Activated CD8-positive, alpha-beta memory T cell treated with anti-CD3 and anti-CD28 coated beads for 24 hours (primary cell): ENCODE measurements at places on chromosomes 3 and 15.

DNA sequence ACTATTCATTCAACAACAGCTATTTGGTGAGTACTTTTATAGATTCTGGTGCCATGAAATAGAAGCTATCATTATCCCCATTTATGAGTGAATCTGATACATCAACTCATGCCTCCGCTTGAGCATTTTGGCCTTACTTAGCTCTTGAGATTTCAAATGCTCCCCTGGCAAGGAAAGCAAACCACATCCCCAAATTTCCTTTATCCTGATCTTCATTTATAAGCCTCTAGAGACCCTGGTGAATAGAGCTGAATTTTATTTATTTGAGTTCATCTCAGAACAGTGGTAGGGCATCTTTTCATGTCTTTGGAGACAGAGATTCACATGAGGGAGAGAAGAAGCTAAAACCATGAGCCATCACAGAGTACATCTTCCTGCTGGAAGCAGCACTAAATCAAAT lies 317.2 kb downstream of the SLC9A9 start:
- DNase-seq, result no peak

DNA sequence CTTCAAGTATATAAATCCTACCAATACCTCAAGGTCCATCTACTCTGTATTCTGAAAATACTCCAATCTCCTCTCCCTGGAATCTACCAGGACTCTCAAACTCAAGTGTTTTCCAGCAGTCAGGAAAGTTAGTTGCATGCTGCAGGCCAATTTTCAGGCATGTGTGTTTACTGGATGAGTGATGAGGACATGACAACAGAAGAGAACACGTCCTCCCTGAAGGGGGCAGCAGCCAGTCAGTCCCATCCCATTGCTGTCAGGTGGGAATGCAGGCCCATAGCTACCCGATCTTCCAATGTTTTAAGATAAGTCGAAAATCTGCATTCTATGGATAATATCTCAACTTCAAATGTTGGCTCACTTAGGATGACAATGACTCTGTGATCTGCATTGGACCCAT lies 496.2 kb downstream of the FHIT start:
- DNase-seq, result no peak

DNA sequence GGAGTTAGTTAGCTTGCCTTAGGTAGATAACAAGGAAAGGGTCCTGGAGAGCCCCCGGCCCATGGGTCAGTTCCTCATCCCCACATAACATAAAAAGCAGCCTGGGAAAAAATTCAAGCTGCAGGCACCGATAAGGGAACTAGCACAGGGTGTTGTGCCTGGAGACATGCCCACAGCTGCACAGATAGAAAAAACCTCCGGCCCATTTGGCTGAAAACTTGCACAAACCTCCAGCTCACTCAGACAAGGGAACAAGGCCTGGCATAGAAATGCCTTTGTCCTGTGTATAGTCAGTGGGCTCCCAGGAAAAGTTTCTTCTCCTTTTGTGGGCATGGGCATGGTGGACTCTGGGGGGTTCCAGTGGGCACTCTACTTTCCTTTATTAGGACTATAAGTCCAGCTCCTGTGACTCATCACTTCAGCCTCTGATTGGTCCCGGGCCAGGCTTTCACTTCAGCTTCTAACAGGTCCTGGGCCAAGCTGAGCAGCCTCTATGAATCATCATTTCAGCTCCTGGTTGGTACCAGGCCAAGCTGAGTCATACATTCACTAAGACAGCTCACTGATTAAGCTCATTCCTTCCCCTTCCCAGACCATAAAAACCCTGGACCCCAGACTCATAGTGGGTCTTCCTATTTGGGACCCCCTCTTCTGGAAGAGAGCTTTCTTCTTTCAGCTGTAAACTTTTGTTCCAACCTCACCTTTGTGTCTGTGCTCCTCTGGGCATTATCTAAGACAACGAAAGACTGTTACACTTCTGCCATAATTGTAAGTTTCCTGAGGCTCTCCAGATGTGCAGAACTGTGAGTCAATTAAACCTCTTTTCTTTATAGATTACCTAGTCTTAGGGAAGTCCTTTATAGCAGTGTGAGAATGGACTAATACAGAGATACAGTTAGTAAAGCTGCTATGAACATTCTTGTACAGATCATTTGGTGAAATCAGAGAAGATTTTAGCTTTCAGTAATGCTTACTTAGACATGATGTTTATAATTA lies 348.0 kb upstream of the DPPA4 start:
- no peak for DNase-seq

- no peak for DNase-seq
These were observed 56.9 kb upstream of the C3orf49 start for GRCh38 chr3:63762180-63762579.

- DNase-seq, result no peak
These were observed 500 bp downstream of the PARP6 start for GRCh38 chr15:72271895-72272212.

- no peak for DNase-seq
These were observed 30.8 kb upstream of the MINAR1 start for GRCh38 chr15:79401301-79401700.

DNA sequence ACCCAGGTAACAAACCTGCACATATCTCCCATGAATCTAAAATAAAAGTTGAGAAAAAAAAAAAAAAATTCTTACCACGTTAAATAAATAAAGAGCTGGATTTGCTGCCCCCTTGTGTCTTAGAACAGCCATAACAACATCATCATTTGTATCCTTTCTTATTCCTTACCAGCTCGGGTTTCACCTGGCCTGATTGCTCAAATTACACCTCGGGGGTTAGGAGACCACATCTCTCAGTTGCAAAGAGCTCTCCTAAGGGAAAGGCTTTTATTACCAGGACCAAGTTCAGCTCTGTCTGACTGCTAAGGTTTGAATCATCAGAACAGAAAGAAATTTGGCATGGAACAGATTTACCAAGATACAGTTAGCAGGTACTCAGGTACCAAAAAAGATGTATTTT lies 25.8 kb upstream of the RPL39L start:
- DNase-seq, result no peak

DNA sequence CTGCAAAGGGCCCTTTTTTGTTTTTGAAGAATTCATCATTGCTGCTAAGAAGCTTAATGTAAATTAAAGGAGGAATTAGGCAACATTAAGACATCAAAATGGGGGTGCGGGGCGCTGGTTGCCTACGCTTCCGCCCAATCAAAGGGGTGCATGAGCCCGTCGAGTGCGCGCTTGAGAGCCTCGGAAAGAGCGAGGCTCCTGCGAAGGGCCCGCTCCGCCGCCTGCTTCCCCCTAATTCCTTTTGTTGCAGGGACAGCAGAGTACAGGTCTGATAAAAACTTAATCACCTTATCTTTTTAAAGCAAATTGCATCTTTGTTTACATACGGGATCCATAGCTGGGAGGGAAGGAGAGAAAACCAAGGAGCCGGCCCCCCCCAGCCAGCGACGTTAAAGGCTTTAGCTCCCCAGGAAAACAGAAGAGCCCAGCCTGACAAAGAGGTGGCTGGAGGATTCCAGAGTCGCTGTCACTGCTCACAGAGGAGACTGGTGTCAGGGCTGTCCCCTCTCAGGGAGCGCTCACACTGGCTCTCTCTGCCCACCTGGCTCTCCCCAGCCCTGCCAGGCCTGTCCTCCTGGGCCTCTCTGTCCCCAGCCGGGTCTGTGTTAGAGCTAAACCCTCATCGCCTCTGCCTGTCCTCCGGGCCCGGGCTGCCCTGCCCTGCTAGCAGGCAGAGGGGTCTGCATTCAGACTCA lies 67.3 kb downstream of the DNAJB8 start:
- no peak for DNase-seq

DNA sequence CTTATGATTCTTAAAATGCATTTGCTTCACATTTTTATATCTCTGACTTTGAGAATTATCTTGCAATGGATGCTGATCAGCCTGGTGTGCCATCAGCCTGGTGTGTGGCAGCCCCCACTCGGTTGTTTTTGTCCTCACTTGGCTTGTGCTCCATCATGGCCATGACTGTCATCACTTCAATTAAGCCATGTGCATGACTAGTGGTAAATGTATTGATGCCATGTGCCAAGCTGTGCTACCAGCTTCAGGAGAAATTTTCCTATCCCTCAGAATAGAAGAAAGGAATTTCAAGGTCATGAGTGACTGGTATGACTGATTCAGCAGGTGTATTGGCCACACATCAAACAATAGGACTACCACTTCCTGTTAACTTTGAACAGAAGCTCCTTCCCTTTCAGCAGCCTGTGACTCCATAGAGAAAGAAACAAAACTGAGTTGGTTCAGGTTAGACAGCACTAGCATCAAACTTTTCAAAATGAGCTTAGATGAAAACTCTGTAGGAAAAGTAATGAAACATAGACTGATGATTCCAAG lies 251.7 kb downstream of the GRM7 start:
- no peak for DNase-seq

DNA sequence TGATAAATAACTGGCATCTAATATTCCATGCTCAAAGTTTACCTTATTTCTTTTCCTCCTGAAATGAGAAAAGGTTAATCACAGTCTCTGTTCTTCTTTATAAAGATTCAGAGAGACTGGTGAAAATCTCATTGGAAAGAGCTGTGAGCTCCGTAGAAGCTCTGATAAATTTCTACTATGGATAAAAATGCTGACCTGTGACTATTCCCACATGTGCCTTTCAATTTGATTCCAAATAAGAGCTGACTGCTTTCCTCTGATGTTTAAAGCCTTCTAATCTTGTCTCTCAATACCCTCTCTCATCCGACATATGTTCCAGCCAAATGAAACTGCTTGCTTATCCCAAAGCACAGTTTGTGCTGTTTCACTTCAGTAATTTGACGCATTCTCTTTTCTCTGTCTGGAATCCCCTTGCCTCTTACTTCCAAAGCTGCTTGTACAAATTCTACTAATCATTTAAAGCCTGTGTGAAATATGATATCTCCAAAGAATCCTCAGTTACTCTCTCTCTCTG lies 130.1 kb downstream of the RTP4 start:
- DNase-seq, result no peak

- DNase-seq, result no peak
These were observed 5.0 kb downstream of the NAA50 start for GRCh38 chr3:113741086-113741485.

DNA sequence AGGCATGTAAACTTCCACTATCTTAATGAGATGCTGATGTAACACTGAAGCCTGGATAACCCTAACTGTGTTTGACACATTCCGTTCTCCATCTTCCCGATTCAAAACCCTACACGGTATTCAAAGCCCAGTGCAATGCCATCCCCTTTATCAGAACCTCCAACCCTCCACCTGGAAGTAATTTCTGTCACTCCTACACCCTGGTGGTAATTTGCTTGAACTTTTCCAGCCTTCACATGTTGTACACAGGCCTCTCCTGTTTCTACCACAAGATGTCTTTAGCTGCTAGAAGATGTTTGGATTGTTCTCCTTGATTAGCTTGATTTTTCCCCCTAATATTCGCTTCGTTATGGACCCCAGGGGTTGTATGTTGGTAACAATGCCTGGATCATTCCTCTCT lies 208.9 kb downstream of the CHST2 start:
- no peak for DNase-seq

DNA sequence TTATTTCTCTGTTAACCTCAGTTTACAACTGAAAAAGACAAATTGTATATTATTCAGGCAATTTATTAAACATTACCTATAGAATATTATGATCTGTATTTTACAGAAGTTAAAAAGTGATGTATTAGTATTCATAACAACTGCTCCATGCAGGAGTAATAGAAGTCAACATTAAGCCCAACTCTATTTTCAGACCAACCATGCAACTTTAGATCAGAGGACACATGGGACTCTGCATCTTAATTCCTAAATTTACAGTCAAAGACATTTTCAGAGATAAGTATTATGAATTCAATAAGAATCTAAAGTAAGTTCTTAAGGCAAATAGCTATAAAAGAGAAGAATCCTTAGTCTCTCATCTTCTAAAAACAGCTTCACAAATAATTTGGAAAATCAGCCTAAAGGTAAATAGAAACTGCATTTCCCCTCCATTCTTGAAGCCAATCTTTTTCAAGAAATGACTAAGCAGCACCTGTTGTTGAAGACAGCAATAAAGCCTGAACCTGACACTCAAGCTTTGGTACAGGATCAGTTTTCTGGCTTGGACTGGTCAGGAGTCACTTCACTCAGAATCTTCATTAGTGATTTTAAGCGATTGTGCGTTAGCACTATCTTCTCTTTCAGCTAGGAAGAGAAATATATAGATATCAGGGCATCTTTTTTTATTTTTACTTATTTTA lies 23.0 kb downstream of the OIP5 start:
- no peak for DNase-seq
